ENCODE measurements at places on chromosomes 16 and 17. TPM values are rescaled to one million over a fixed set of nuclear protein-coding genes. Genes with fewer than 3 reads are reported as not detected.

- DNase-seq = no peak
Observed at GRCh38 chr16:81517629-81518438, 73.2 kb downstream of the CMIP start.

DNA sequence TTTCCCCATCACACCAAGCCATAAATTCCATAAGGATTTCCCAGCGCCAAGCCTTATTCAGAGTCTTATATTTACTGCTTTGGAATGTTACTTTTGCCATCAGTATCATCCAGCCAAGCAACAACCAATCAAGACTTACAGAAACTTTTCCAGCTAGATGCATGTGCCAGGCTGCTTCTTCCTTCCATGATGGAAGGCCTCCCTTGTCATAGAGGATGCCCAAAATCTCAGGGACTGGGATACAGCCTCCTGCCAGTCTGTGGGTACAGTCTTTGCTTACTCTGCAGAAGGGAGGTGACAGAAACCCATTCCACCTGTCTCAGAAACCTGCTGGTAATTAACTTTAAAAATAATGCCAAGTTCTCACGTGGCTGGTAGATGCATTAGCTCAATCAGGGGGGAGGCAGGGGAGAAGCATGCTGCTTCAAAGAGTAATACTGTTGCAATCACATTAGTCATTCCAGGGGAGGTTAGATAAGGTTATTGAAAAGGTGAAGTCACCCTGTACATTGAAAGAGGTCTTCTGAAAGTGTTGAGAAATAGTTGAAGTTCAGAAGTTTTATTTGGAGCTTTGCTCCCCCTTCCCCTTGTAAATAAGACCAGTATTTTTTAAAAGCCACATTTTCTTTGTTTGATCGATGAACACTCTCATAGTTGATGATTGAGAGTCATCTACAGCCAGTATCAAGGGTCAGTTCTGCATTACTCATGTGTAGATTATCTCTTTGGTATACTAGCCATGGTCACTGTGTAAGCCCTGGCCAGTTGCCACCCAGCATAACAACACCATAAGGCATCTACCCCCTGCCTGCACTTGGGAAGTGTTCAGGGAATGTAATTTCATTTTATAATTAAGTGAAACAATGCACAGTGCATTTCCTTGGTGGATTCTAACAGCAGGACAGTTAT lies 22.2 kb downstream of the HLF start:
- peak; percentile 86 for DNase-seq

GRCh38 chr16:28082624-28083023 lies 19.1 kb upstream of the GSG1L start:
- DNase-seq = peak; percentile 15

CPHXL2 gene
- total RNA-seq = not detected

GRCh38 chr17:41654678-41655607 lies 30.6 kb upstream of the KRT17 start:
- DNase-seq = no peak

KRT39 gene
- not detected for total RNA-seq

GRCh38 chr17:6749519-6749918 lies 6.3 kb upstream of the XAF1 start:
- no peak for DNase-seq

DNA sequence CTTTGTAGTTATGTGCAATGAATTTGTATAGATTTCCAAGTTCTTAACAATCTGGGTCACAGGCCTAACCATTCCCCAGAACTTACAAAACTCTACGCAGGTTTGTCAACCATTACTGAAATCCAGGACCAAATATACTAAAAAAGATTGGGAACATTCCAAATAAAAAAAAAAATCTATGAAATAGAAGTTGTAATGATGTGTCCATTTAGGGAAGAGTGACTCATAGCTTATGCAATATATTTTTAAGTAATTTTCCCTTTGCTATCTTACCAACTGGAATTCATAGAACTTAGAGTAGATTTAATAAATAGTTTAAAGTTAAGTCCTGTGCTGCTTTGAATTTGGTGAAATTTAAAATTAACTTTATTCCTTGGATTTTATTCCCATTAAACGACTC lies 393.2 kb downstream of the PMP22 start:
- DNase-seq = no peak

Data from transverse colon (tissue), 4 donors.